Foreskin keratinocyte (primary cell): ENCODE measurements at places on chromosomes 13 and 19.

- DNase-seq: peak; percentile 86
Observed at GRCh38 chr19:46413262-46414031, at the start of gene CCDC8. TSS of gene CCDC8 (minus strand) at chr19:46413564. CDS start at chr19:46412810, 754 bp downstream.

GRCh38 chr19:32200312-32201038, 144.9 kb upstream of the ZNF507 start:
- no peak for DNase-seq

- DNase-seq: no peak
Observed at GRCh38 chr19:13093407-13094105, 9.1 kb downstream of the LYL1 start.

GRCh38 chr13:67299751-67300150, 69.6 kb upstream of the PCDH9 start:
- no peak for DNase-seq

GRCh38 chr13:29946093-29946492, 95.7 kb upstream of the UBL3 start:
- DNase-seq: no peak

GRCh38 chr19:35383536-35383935, 12.7 kb downstream of the GPR42 start:
- DNase-seq: no peak

- DNase-seq: peak; percentile 84
Observed at GRCh38 chr13:41061914-41062837, 867 bp downstream of the WBP4 start.

GRCh38 chr19:35031072-35031881, 1.0 kb downstream of the SCN1B start:
- DNase-seq: no peak
